Osteoblast (primary cell): ENCODE measurements at places on chromosomes 16 and 17. TPM values are rescaled to one million over a fixed set of nuclear protein-coding genes. Genes with fewer than 3 reads are reported as not detected.

GUCY2D gene
- total RNA-seq: not detected in 2 replicates

ZC3H18 gene
- 10.6 and 10.9 TPM in 2 replicates for total RNA-seq

TOX3 gene
- not detected in 2 replicates for total RNA-seq

HOXB8 gene
- not detected in 2 replicates for total RNA-seq

TMEM100 gene
- total RNA-seq: 0.36 and 0.59 TPM in 2 replicates

SMG1 gene
- 99.6 and 101 TPM in 2 replicates for total RNA-seq

KRTAP2-3 gene
- 0.29 TPM in 1 of 2 replicates, not detected in the other for total RNA-seq

SLC2A4 gene
- under 0.01 and 0.29 TPM in 2 replicates for total RNA-seq

LGALS9C gene
- total RNA-seq: not detected in 2 replicates

CDH16 gene
- not detected in 2 replicates for total RNA-seq

CBFA2T3 gene
- total RNA-seq: not detected in 2 replicates

TCAP gene
- total RNA-seq: 0.29 and 0.36 TPM in 2 replicates

MNT gene
- total RNA-seq: 12.3 and 14.1 TPM in 2 replicates

DNA sequence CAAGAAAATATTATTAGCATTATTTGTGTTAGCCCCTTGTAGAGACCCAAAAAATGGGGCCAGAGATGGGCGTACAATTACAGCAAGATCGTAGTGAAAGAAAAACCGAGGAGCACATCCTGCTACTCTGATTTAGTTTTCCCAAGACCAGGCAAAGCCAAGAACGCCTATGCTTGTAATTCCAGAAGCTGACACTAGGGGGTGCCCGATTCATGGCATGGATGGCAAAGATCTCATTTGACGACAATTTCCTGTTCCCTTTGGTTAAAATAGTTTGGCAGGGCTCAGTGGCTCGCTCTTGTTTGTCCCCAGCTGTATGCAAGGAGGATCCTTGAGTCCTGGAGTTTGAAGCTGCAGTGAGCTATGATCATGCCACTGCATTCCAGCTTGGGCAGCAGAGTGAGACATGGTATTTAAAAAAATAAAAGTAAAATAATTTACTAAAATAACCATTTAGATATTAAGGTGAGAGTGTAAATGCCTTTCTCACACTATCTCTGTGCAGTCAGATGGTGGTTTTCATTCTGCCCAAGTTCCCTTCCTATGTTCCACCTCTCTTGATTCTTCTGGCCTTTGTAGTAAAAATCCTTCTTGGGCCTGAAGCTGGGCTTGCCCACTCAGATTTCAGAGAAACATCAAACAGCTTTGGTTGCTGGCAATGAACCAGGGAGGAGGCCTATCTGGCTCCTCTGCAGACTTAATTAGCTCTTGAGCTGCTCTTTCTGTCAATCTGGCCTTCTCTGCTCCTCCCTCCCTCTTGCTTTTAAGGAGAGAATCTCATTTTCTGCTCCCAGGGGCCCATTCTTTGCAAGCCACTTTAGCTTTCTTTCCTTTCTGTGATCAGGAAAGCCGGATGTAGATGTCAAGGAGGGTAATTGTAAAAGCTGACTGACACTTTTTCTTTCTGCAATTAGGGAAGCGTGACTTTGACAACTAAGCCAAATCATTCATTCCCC lies 31.2 kb downstream of the TMEM238L start:
- no peak for DNase-seq

DNA sequence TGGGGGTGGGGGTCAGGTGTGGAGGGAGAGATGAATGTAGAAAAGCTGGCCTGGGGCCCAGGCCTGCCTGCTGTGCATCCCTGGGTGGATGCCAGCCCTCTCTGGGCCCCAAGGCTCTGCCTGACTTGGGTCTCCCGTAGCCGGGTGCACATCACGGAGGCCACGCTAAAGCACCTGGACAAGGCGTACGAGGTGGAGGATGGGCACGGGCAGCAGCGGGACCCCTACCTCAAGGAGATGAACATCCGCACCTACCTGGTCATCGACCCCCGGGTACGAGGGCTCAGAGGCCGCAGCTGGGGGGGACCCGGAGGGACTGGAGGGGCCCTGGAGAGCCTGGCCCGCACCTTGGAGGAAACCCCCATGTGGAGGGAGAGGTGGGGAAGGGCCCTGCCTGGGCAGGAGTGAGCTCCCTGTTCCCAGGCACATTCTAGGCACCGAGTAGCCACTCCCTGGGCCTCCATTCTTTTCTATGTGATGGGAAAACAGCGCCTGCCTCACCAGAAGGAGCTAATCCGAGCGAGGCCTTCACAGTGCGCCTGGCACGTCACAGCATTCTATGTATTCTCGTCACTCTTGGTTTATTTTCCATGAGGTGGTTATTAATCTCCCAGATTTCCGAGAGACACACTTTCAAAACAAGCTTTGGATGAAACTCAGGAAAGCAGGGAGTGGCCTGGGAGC lies 34.7 kb downstream of the ADCY7 start:
- DNase-seq: peak; percentile 94

- DNase-seq: no peak
Measured at GRCh38 chr16:49618955-49619354, 237.0 kb downstream of the ZNF423 start.

GRCh38 chr17:59427425-59427921 lies 96.0 kb downstream of the YPEL2 start:
- peak; percentile 63 for DNase-seq

DNA sequence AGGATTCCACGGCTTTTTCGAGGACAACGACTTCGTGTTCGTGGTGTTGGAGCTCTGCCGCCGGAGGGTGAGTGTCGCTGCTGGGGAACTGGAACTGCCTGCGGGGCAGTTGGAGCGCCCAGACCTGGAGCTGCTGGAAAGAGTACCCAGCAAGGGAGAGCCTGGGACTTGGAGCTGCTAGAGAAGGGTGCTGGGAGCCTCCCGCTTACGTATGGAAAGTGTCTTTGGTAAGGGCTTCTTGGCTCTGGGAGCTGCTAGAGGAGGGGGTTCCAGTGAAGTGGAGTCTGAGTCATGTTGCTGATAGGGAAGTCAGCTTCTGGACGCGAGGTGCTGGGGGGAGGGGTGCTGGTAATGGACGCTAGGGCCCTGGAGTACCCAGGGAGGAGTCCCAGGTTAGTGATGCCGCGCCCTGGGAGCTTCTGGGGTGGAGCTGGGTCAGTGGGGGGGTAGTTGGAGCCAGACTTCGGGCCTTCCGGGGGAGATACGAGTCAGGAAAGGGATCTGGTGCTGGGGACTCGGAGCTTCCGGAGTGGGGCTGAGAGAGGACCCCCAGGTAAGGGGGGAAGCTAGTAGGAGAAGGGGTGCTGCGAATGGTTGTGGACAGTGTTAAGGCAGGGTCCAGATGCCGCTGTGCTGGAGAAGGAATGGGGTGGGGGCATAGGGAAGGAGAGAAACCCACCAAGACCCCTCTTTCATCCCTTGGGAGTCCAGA lies 741 bp downstream of the PLK1 start:
- DNase-seq: peak; percentile 68

- peak; percentile 62 for DNase-seq
Measured at GRCh38 chr17:45031231-45032173, 19.9 kb downstream of the DCAKD start.

- no peak for DNase-seq
Measured at GRCh38 chr16:64629622-64630021, 492.2 kb downstream of the CDH11 start.

- no peak for DNase-seq
Measured at GRCh38 chr17:80793421-80793820, 198.2 kb upstream of the CHMP6 start.

GRCh38 chr16:69490707-69491324 lies 66.4 kb downstream of the CYB5B start:
- DNase-seq: no peak

DNA sequence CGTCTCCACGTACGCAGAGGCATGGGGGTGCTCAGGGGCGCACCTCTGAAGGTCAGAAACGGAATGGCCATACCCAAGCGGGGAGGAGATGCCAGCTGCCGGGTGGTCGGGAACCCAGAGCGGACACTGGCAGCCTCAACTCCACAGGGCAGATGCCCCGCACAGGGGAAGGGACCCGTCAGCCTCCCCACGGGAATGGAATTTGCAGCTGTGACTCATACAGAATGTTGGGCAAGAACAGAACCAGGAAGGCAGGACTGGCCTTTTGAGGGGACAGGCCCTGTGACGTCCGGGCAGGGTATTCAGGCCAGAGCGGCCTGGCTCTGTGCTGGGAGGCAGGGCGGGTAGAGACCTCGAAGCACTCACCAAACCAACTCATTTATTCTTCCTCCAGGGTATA lies 7.5 kb downstream of the TK1 start:
- peak; percentile 94 for DNase-seq

- no peak for DNase-seq
Measured at GRCh38 chr17:34761646-34762045, 182.3 kb downstream of the TMEM132E start.

GRCh38 chr16:17780181-17780580 lies 309.4 kb upstream of the XYLT1 start:
- no peak for DNase-seq

- DNase-seq: no peak
Measured at GRCh38 chr17:72870367-72870985, 222.0 kb downstream of the SLC39A11 start.

GRCh38 chr16:50573947-50574744 lies 25.9 kb downstream of the NKD1 start:
- DNase-seq: no peak

DNA sequence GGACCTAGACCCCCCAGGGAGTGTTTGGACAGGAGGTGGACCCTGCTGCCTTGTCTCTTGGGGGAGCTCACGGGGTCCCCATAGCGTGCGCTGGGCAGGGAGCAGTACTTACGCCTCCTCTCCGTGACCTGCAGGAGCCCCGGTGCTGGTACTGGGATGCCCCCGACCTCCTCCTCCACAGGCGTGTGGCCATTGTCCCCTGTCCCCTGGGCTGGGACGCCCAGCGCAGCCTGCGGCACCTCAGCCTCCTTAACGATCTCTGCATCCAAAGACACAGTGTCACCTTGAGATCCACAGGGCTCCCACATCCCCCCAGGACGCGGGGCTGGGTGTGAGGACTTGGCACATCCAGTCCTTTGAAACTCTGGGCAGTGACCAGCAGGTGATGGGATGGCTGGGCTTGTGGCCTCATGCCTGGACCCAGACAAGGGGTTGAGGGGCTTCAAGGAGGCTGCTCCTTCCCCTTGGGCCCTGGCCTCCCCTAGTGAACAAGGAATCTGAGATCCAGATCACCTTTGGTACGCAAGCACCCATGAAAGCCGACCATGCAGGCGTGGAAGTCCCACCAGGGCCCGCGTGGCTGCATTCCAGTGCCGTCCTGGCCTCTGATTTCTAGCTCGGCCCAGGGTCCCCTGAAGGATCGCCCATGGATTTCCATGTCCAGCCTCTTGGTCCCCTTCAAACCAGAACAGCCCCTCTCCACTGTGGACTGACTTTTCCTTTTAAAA lies 9.9 kb downstream of the DBNDD1 start:
- DNase-seq: peak; percentile 65

- peak; percentile 58 for DNase-seq
Measured at GRCh38 chr17:4893721-4894560, 5.4 kb upstream of the C17orf107 start.

DNA sequence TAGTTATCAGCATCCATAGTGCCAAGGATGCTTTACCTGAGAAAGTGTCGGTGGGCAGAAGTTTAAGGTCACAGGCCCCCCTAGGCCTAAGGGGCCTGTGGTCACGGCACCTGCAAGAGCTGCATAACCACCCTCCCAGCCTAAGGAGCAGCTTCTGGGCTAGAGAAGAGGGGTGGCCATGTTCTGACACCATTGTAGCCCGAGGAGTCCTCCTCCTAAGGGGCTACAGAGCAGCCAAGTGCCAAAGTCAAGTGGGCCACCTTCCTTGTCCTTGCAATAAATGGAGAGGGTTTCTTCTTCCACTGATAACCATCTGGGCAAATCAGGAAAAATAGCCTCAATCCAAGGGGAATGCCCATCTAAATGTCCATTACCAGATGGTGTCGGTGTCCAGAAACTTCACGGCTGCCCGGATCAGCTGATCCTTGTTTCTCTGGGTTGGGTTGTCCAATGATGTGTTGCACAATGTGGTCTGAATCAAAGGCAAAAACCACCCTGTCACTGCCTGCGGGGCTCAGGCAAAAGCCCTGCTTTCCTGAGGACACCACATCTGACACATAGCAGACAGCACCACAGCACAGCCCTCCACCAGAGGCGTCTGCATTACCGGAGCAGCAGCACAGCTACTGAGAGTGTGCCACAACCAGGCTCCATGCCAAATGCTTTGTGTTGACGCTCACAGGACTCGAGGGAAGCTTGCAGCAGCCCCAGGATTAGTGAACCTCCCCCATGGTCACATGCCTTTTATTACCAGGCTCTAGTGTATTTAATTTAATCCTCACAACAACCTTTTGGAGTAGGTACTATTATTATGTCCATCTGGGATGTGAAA lies 12.8 kb downstream of the ATPAF2 start:
- DNase-seq: peak; percentile 88

- peak; percentile 22 for DNase-seq
Measured at GRCh38 chr16:64211331-64211730, 910.5 kb downstream of the CDH11 start.

DNA sequence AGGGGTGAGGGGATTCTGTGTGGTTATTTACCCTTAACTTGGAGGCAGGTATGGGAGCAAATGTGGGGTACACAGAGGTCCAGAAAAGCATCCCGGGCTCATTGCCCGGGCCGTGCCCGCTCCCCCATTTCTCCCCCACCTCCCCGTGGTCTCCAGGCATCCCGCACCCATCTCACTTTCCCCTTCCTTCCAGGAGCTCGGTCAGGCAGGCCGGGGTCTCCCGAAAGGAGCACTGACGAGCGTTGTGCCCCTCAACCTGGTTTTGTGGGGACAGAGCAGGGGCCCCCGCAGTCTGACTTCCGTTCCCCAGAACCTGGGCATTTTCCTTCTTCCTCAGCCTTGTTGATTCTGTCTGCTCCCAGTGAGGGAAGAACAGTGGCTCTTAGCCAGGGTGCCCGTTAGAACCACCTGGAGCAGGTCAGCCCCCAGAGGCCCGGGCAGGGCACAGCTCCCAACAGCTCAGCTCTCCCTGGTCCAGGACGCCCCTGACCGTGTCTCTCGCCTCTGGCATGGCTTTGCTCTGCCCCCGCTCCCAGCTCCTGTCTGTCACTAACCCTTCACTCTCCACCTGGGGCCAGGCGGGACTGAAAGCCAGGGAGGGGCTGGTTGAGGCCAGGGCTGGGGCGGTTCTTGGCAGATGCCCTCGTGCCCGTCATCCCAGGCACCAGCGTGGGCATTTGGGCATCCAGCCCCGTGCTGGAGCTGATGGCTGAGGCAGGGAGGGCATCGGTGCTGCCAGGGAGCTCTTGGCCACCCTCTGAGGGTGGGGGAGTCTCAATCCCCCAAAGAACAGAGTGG lies 12.5 kb upstream of the NUDT16L1 start:
- peak; percentile 86 for DNase-seq

DNA sequence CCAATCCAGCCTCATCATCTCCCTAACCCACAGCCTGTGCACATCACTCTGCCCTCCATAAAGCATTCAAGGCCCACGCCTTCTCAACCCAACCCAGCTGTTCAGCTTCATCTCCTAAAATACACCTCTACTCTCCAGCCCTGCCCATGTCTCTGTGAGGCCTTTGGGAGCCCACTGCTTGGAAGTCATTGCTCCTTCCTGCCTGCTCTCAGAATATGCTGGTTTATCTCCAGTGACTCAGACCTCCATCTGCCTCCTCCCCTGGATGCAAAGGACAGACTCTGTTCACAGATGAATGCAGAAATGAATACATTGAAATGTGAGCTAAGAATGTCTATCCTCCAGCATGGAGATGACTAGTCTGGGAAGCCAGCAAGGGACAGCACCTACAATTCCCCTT lies 19.0 kb downstream of the KCNG4 start:
- peak; percentile 89 for DNase-seq
